ENCODE measurements at places on chromosomes 12 and 14. TPM values are rescaled to one million over a fixed set of nuclear protein-coding genes. Genes with fewer than 3 reads are reported as not detected.

ACOT6 gene
- not detected for total RNA-seq

SRRM4 gene
- total RNA-seq: not detected

MANSC4 gene
- not detected for total RNA-seq

PPP1R36 gene
- 0.19 TPM for total RNA-seq

ISM2 gene
- not detected for total RNA-seq

ACSM4 gene
- total RNA-seq: not detected

FLRT2 gene
- total RNA-seq: not detected

CCDC91 gene
- 19.7 TPM for total RNA-seq

RIPK3 gene
- total RNA-seq: 11.0 TPM

TBC1D30 gene
- 0.36 TPM for total RNA-seq

NELL2 gene
- total RNA-seq: 43.5 TPM

PDE3A gene
- not detected for total RNA-seq

EPYC gene
- total RNA-seq: not detected

TAS2R9 gene
- not detected for total RNA-seq

HOXC13 gene
- not detected for total RNA-seq

POTEG gene
- not detected for total RNA-seq

GPRC5D gene
- total RNA-seq: not detected

IL22 gene
- total RNA-seq: 5.4 TPM

CLEC12A gene
- total RNA-seq: not detected

TMEM132C gene
- not detected for total RNA-seq

RERG gene
- not detected for total RNA-seq

SIX6 gene
- total RNA-seq: not detected

LRP10 gene
- total RNA-seq: 62.4 TPM

DRAM1 gene
- 2.8 TPM for total RNA-seq

PCED1B gene
- total RNA-seq: 136 TPM

ORMDL2 gene
- 37.9 TPM for total RNA-seq

TAS2R14 gene
- 1.2 TPM for total RNA-seq

PLEKHA5 gene
- total RNA-seq: 7.4 TPM

ATL1 gene
- total RNA-seq: 0.58 TPM

NRIP2 gene
- total RNA-seq: not detected

All from activated CD4-positive, alpha-beta memory T cell treated with anti-CD3 and anti-CD28 coated beads for 36 hours (primary cell).